Muscle of arm (tissue), 14 donors: ENCODE measurements at places on chromosomes 3 and 15. TPM values are rescaled to one million over a fixed set of nuclear protein-coding genes. Genes with fewer than 3 reads are reported as not detected.

GRCh38 chr15:76337696-76338485 is 1.3 kb downstream of the ISL2 start:
- DNase-seq, result no peak

The FRMD4B gene
- polyA plus RNA-seq, result 12.1 TPM

- no peak for DNase-seq
These were observed 26.6 kb downstream of the TMEM45A start for GRCh38 chr3:100518983-100519382.

GRCh38 chr3:37484884-37485559 is 310.6 kb upstream of the LRRFIP2 start:
- no peak for DNase-seq

DNA sequence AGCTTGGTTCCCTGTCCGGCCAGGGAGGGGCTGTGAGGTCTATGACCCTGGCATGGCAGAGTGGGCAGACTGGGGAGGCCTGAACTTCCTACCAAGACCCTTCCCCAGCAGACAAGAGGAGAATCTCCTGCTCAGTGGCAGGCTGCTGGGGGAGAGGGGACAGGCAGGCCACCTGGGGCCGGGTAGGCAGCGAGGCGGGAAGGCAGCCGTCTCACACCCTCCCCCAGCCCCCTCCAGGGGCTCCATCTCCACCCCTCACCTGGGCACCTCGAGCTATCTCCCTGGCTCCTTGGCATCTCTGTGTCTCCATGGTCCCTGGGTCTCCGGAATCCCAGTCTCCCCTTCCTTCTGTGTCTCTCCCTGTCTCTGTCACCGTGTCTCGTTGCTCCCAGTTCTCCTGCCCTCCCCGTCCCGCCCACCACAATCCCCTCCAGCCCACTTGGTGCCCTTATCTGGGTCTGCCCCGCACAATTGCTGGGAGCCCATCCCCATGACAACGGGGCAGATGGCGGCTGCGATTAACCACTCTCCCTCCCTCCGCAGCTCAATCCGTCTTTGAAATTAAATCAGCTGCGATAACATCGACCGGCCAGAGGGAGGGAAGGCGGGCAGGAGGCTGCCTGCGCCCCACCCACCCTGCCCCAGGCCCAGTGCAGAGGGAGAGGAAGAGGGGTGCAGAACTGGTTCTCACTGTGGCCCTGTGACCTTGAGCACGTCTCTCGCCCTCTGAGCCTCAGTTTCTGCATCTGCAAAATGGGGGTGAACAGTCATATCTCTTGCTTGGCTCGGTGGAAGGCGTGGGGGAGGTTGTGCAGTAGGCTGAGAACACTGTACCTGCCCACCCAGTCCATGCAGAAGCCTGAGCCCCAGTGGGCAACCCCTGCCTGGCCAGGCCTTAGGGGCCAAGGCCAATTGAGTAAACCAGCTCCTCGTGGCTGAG is 9.6 kb downstream of the DNAJB8 start:
- DNase-seq, result no peak

DNA sequence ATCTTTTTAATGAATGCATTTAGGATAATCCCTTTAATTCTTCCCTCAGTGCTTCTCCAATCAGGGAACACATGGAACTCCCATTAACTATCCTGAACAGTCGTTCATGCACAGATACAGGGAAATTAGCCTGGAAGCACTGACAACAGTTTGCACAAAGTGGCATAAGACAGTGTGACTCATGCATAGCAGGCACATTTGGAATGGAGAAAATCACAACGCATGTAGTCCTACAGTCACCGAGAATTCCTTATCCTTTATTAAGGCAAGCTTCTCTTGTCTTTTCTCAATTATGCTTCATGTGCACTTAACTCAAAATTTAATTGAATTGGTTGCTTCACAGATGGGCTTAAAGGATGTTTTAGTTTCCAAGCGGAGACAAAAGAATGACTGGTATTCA is 155.0 kb upstream of the CRBN start:
- DNase-seq, result no peak

- no peak for DNase-seq
These were observed 535 bp downstream of the MCTP2 start for GRCh38 chr15:94231723-94232468.

The CLDN11 gene
- 35.1 TPM for polyA plus RNA-seq

The GMNC gene
- polyA plus RNA-seq, result 0.08 TPM

DNA sequence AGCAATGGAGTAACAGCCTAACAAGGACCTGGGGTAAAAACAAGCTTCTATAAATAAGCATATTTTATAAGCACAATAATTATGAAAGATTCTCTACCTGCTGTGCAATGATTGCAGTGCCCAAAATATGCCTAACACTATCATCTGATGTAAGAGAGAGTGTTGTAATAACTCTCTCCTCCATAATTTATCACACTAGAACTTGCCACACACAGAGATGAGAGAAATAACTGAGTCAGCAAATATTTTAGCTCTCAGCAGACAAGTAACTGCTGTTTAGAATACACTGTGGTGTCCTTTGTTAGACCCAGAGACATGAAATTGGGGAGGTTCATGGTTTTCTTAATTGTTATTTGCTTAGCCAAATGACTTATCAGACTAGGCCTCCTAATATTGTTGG is 105.3 kb upstream of the ACP3 start:
- no peak for DNase-seq

The JAGN1 gene
- 30.9 TPM for polyA plus RNA-seq

GRCh38 chr3:172601066-172601832 is 78.0 kb upstream of the TNFSF10 start:
- DNase-seq, result no peak

The P2RY12 gene
- polyA plus RNA-seq, result 0.97 TPM

DNA sequence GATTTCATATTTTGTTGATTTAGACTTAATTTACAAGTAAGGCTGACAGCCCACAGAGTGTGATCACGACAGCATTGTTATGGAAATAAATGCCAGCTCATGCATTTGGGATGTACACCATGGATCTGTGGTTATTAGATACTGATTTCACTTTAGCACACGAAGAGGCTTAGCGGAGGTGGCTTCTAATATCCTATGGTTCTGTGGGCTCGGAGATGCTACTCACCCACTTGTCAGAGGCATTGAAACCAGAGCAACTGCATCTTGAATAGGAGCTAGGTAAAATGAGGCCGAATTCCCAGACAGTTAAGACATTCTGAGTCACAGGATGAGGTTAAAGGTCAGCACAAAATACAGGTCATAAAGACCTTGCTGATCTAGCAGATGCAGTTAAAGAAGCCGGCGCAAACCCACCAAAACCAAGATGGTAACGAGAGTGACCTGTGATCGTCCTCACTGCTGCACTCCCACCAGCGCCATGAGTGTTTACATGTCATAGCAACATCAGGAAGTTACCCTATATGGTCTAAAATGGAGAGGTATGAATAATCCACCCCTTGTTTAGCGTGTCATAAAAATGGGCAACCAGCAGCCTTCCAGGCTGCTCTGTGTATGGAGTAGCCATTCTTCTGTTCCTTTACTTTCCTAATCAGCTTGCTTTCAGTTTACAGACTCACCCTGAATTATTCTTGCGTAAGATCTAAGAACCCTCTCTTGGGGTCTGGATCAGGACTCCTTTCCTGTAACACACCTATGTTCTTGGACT is 117.5 kb downstream of the PGPEP1L start:
- DNase-seq, result no peak

The IMPG2 gene
- polyA plus RNA-seq, result 1.2 TPM

The LCTL gene
- 0.11 TPM for polyA plus RNA-seq
